Stimulated activated CD8-positive, alpha-beta memory T cell treated with anti-CD3 and anti-CD28 coated beads, Interleukin-2, amount 100 ng/mL, for 1 hour (primary cell): ENCODE measurements at places on chromosomes 3 and 15.

DNA sequence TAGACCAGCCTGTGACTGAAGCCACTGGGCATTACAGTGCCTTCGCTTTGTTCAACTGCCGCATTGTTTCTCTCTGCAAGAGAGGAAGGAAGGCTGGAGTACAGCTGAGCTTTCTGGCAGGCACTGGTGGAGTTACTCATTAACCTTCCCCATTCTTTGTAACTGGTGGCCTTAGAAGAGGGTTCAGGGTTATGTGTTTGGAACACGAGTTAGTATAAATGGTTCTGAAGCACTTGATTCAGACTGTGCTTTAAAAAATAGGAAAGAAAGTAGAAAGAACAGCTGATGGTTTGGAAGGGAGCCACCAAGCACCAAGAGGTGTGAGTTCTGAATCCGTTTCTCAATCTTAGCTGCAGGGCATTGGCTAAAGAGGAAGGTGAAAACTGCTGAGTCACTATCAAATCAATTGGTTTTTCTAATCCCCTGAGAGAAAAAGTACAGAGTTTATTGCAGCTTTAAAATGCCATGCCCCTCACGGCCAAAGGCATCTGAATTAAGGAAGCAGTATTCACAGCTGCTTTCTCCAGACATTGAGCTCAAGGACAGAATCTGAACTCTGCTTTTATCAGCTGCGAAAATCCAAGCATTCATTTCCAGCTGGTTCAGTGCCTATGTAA lies 3.6 kb downstream of the HGD start:
- DNase-seq, result no peak

DNA sequence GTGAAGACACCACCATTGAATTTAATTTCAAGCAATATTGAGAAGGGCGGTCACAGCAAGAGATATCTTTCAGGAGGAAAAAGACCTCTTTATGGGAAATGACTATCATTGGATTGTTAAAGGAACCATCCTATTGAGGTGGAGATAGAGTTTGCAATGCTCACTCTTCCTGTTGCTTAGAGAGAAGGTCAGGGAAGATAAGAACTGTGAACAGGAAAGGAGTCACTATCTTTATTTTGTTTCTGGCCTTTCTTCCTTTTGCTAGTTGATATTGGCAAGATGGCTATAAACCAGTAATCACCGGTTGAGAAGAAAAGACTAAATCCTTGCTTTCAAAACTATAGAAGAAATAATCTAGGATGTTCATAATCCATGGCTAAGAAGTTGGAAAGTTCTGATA lies 112.1 kb upstream of the TMEM108 start:
- no peak for DNase-seq

DNA sequence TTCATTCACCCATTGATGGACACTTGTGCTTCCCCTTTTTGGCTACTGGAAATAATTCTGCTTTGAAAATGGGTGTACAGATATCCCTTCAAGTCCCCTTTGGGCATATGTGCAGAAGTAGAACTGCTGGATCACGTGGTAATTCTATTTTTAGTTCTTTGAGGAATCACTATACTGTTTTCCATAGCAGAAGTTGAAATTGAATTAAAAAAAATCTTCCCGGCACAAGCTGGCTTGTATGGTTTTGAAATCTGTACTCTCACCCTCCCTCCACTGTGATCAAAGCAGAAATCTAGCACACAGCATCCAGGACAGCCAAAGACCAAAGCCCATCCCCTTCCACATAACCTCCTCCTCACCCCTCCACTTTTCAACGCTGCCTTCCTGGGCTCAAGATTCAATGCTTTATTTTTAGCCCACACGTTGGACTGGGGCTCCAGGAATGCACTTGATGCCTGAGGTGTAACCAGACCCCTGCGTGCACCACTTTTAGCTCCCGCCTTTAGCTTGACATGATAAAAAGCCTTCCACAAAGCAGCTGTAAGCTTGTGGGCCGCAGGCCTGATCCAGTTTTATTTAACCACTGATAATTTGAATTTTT lies 29.9 kb downstream of the TMEM40 start:
- no peak for DNase-seq

DNA sequence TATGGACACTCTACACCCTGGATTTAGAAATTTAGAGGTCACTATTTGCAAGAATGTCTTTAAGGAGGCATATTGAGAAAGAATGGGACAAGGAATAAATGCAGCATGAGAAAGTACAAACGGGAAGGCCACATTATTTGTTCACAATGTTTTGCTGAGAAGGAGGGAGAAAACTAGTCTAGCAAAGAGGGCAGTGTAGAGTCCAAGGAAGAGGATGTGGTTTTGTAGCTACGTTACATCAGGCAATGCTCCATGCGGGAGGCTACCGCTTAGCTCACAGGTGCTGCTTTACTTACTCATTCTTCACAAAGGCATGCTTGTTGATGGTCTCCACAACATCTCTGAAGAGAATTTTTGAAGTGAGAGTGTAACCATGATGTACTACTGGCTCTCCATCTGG lies 191.1 kb downstream of the PLCH1 start:
- no peak for DNase-seq

DNA sequence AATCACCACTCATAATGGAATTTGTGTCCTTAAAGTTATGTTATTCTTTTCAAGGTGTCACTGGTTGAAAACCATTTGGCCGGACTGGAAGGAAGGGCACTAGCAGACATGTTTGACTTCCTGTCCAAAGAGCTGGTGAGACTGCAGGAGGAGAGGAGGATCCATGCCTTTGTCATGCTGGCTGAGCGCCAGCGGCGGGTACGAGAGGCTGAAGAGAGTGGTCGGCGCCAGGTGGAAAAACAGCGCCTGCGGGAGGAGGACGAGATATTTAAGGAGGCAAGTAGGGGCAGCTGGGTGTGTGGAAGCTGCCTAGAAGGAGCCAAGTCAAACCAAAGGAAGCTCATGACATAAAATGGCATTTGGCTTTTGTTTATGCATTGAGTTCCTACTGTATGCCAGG lies 38.0 kb upstream of the NR1I2 start:
- DNase-seq, result no peak

- no peak for DNase-seq
These were observed 12.1 kb upstream of the LIMD1 start for GRCh38 chr3:45582430-45582829.

- DNase-seq, result no peak
These were observed 555.5 kb upstream of the TBL1XR1 start for GRCh38 chr3:177752831-177753230.

DNA sequence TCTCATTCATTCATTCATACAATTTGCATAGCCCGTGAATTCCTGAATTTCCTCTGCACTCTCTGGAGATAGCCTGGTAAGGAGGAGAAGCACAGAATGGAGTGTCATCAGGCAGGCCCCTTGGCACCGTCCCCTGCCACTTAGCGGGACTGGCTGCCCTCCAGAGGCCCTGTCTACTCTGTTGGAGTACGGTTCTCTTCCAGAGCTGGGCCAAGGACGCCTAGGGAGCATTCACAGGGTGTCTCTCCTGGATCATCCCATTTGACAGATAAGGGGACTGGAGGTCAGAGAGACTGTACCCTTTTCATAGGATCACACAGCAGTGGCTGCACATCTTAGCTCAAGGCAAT lies 48.0 kb downstream of the PTH1R start:
- no peak for DNase-seq

DNA sequence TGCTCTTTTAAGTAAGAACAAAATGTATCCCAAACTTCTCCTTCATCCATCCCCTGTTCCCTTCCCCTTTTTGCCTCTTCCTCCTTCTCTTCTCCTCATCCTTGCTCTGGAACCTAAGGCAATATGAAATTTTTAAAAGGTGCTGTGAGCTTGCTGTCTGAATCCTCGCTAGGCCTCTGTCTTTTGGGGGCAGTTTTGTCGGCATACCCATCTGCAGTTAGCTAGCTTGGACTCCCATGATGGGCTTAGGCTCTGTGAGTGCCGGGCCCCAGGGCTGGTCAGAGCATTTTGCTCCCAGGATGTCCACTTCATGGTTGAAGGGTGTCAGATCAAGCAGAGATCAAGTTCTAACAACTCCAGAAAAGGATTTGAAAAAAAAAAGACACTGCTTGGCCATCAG lies 18.6 kb downstream of the ZIC1 start:
- DNase-seq, result no peak

DNA sequence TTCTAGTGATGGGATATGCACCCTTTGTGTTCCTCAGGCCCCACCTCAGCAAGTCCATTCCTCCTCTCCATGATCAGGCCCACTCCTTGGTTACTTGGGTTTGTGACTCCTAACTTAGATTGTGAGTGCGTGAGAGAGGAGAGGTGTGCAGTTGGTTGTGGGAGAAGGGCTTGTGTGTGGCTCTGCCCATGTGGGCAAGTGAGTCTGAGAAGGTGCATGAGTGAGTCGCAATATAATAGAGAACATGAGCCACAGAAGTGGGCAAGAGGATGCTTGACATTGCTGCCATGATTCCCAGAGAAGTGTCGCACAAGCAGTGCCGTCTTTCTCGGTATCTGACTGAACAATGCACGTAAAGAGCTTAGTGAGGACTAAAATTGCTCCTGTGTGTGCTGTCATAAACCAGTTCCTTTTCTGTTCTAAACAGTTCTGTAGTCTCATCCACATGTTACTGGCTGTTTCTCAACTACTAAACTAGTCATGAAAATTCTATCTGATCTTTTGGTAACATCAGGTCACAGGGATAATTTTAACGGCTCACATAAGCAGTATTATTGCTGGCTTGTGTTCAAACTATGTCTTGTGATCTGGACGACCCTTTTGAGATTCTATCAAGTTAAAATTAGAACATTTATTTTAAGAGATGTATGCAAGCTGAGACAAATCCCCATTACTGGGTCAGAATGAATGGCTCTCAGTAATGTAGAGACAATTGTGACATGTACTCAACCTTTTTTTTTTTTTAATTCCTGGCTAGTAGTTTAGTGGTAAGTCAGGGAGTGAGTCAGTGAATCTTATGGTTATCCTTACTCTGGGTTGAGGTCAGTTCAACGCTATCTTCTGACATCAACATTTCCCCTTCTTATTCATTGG lies 25.6 kb downstream of the GYG1 start:
- DNase-seq, result no peak

DNA sequence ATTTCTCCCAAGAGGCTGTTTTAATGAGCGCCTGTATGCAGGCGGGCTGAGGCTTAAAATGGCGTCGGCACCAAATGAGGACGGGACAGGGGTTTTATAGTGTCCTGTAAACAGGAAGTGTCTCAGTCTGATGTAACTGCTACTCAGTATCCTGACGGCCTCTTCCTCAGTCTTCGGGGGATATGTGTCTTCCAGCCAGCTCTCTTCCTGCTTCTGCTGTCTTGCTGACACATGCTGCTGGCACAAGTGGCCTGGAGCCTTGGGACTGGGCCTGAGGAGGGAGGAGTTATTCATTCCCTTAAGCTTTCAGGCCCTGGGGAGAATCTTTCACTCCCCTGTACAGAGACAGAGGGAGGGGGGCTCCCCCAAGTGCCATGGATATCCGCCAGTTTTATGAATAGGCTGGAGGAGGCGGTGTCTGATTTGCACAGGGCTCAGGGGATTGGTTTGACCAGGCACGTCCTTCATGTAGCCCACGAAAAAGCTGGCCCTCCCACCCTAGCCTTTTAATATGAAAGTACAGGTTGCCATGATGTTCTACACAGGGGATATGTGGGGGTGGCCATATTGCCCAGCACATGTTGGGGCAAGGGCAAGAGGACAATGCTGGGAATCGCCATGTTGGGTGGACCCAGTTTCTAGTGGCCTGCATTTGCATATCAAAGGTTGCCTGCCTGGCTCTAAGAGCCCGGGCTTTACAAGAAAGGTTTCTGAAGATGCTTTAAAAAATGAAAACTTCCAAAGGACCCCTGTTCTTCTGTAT lies 19.9 kb downstream of the NDUFB4 start:
- no peak for DNase-seq

GRCh38 chr15:95174301-95175259 lies 943.2 kb downstream of the MCTP2 start:
- DNase-seq, result no peak

GRCh38 chr3:42892169-42892568 lies 13.8 kb upstream of the ZNF662 start:
- no peak for DNase-seq
